Calu3 (cell line): ENCODE measurements at places on chromosomes 7 and 10. TPM values are rescaled to one million over a fixed set of nuclear protein-coding genes. Genes with fewer than 3 reads are reported as not detected.

Gene ENKUR
- total RNA-seq = 0.37 and 0.66 TPM in 2 replicates

Gene GNG11
- total RNA-seq = 2.6 and 3.5 TPM in 2 replicates

Gene RARRES2
- 9.1 and 13.0 TPM in 2 replicates for total RNA-seq

Gene CISD1
- total RNA-seq = 58.3 and 69.0 TPM in 2 replicates

Gene IKZF1
- total RNA-seq = 0.24 and 0.28 TPM in 2 replicates

Gene CTNNA3
- not detected in 2 replicates for total RNA-seq

Gene HSPA12A
- 2.4 and 3.2 TPM in 2 replicates for total RNA-seq

Gene NCF1
- total RNA-seq = 0.51 TPM in 1 of 2 replicates, not detected in the other

Gene CYP2C19
- total RNA-seq = 3.6 and 4.5 TPM in 2 replicates

Gene LBX1
- not detected in 2 replicates for total RNA-seq

Gene IMPDH1
- total RNA-seq = 57.1 and 57.3 TPM in 2 replicates

Gene UNCX
- total RNA-seq = not detected in 2 replicates

Gene HOXA4
- total RNA-seq = 1.0 and 1.2 TPM in 2 replicates

Gene SCRN1
- total RNA-seq = 116 and 130 TPM in 2 replicates

Gene FAM241B
- total RNA-seq = 22.9 and 25.2 TPM in 2 replicates

Gene PRTFDC1
- 22.7 and 24.6 TPM in 2 replicates for total RNA-seq

Gene PCLO
- 7.2 and 9.1 TPM in 2 replicates for total RNA-seq

Gene NPSR1
- total RNA-seq = not detected in 2 replicates

Gene SHH
- 0.66 and 1.1 TPM in 2 replicates for total RNA-seq

Gene ADAM8
- total RNA-seq = 40.4 and 54.4 TPM in 2 replicates

Gene RBM20
- 0.07 TPM in 1 of 2 replicates, not detected in the other for total RNA-seq

Gene TAF5
- total RNA-seq = 2.5 and 2.9 TPM in 2 replicates

Gene ST8SIA6
- 0.14 TPM in 1 of 2 replicates, not detected in the other for total RNA-seq

Gene RADIL
- total RNA-seq = 0.83 and 1.8 TPM in 2 replicates

Gene AOAH
- total RNA-seq = not detected in 2 replicates

Gene LRRD1
- not detected in 2 replicates for total RNA-seq

Gene ANKRD30A
- 0.10 TPM in 1 of 2 replicates, not detected in the other for total RNA-seq

Gene NRP1
- 96.3 and 99.1 TPM in 2 replicates for total RNA-seq

Gene ACSL5
- total RNA-seq = 35.3 and 59.2 TPM in 2 replicates

Gene PKD2L1
- not detected in 2 replicates for total RNA-seq

Gene EBF3
- total RNA-seq = not detected in 2 replicates

Gene GPR141
- total RNA-seq = not detected in 2 replicates

Gene VWDE
- 20.2 and 21.3 TPM in 2 replicates for total RNA-seq

Gene CH25H
- 0.73 TPM in 1 of 2 replicates, not detected in the other for total RNA-seq

Gene AKR1D1
- total RNA-seq = not detected in 2 replicates

Gene EMX2
- total RNA-seq = not detected in 2 replicates

Gene UPF2
- total RNA-seq = 31.6 and 33.7 TPM in 2 replicates

Gene ABHD11
- total RNA-seq = 67.7 and 85.2 TPM in 2 replicates

Gene MAGI2
- 0.52 and 0.64 TPM in 2 replicates for total RNA-seq

Gene SP4
- total RNA-seq = 15.8 and 15.9 TPM in 2 replicates

Gene CDC14C
- 0.24 TPM in 1 of 2 replicates, not detected in the other for total RNA-seq

Gene ARHGAP22
- total RNA-seq = 1.0 and 1.6 TPM in 2 replicates

Gene METTL27
- 14.3 TPM in 2 replicates for total RNA-seq

Gene VAX1
- not detected in 2 replicates for total RNA-seq

Gene HSPA14
- 21.3 and 22.9 TPM in 2 replicates for total RNA-seq

Gene AQP1
- 1.7 and 2.6 TPM in 2 replicates for total RNA-seq

Gene PTF1A
- not detected in 2 replicates for total RNA-seq

Gene FKBP9
- total RNA-seq = 124 and 160 TPM in 2 replicates

Gene FAM131B
- total RNA-seq = 0.19 and 1.2 TPM in 2 replicates

Gene CFAP70
- total RNA-seq = 1.2 and 1.9 TPM in 2 replicates
